NCI-H1417 treated with DMSO at 0.1 percent for 48 hours (cell line): ENCODE measurements at places on chromosomes 16 and 17.

- DNase-seq, result no peak
Observed at GRCh38 chr17:27532269-27533263, 76.3 kb downstream of the KSR1 start.

DNA sequence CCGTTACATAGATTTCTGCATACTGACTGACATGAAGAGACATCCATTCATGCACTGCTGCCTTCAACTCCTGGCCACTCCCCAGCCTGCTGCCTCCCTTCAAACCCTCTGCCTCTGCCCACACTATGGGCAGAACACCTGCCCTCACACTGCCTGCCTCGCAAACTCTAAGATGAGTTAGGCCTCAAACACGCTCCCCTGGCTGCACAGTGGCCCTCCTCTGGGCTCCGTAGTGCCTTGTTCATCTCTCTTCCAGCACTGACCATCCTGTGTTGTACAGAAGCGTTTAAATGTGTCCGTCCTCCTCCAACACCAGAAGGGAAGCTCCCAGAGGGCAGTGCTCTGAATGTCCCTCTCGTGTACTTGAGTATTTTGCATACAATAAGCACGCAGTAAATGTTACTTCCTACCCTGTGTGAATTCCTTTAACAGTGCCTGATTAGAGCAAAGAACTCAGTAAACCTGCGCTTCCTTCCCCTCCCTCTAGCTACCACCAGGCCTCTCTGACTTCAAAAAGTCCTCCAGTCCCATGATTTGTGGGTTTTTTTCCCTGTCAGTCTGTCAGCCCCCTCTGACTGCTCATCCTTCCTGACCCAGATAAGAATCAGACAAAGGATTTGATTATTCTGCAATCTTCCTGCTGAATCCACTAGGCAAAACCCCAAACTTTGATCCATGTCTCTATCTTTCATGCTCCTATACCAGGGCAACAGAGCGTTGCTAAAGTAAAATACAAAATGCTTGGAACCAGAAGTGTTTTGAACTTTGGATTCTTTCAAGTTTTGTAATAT is 3.9 kb downstream of the DHX33 start:
- DNase-seq, result no peak

DNA sequence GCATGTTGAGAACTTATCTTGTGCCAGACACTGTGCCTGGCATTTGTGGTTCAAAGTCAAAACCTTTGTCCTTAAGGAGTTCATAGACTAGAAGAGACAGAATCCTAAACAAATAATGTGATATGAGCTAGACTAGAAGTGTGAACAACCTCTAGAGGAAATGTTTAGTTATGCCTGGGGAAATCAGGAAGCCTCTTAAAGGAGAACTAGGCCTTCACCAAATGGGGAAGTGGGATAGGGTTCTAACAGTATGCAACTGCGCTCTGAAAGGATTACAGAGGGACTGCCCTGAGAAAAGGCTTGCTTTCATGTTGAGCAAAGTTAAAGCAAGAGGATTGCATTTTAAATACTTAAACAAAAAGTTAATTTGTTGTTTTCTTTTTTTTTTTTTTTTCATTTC is 4.9 kb downstream of the RUNDC1 start:
- DNase-seq, result no peak

- no peak for DNase-seq
Observed at GRCh38 chr17:79093270-79093669, 18.6 kb downstream of the ENGASE start.

DNA sequence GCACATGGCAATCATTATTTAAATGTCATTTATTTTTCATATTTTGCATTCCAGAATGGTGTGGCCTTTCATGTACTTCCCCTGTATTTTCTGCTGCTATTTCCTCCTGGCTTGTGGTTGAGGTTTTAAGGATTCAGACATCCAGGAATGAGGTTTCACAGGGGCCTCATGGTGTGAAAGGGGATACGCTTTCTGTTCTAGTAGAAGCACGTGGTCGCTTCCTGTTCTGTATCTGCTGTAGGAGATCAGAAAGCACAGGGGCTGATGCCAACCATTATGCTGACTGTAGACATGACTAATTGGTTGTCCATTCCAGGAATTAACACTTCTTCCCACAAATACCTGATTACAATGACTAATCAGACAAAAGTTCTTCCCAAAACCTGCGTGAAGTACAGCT is 405.9 kb downstream of the SHISA9 start:
- DNase-seq, result no peak

- DNase-seq, result no peak
Observed at GRCh38 chr16:70715860-70716357, 30.1 kb upstream of the MTSS2 start.

- DNase-seq, result peak; percentile 55
Observed at GRCh38 chr16:67177743-67178699, 5.7 kb downstream of the MATCAP1 start.

GRCh38 chr16:89142474-89143195 is 28.9 kb upstream of the CDH15 start:
- no peak for DNase-seq

GRCh38 chr17:62388856-62389255 is 8.5 kb downstream of the EFCAB3 start:
- DNase-seq, result no peak

- no peak for DNase-seq
Observed at GRCh38 chr16:86554599-86554916, 477 bp downstream of the MTHFSD start.

DNA sequence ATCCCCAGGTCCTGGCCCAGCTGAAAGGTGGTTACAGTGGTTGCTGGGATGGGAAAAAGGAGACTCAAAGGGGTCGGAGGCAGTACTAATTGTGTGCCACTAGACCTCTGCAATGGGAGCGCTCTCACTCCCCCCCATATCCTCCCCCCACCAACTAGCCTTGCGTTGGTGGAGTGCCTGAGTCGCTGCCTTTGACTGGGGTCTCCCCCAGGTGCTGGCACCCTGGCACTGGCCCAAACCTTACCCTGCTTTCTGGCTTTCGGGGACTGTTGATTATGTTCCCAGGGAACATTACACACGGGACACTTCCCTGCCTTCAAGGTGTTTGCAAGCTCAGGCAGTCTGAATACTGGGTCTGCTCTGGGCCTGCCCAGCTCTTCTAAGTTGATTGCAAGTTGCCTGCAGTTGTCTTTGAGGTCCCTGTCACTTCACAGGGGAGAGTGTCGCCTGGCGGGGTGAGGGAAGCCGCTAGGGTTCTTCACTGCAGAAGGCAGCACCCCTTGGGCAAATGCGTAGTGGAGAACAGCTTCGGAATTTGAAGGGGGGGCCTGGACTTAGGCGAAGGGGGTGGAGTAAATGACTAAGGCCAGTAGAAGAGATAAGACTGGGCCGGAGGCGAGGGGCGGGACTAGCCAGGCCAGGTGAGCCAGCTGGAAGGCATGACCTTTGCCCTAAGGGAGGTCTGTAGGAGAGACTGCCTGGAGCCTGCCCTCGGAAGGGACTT is 98.0 kb downstream of the RAB11FIP4 start:
- DNase-seq, result no peak

DNA sequence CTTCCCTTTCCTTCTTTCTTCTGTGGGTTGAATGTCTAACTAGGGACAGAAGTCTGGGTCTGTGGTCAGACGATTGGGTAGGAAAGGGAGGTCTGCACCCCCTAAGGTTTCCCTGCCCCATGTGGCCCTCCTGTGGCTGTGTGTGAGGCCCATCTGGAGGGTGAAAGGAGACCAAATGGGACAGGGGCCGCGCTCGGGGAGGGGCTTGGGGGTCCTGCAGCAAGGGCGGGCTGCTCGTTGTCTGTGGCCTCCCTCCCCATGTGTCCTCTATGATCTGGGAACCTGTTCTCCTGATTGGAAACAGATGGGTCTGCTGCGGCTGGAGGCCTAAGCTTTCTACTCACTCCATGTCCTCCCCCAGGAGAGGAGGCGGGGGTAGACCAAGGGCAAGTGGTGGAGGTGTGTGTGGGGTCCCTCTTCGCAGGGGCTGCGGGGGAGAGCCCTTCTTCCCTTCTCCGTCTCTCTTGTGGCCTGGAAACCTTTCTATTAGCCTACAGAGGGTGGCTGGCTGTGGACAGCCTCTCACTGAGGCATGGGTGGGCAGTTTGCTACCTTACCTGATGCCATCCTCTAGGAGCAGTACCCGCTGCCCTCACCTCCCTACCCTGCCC is 18.6 kb downstream of the IGFBP4 start:
- DNase-seq, result no peak

GRCh38 chr16:65038100-65038499 is 83.8 kb downstream of the CDH11 start:
- DNase-seq, result no peak

- no peak for DNase-seq
Observed at GRCh38 chr16:82664181-82664580, 37.4 kb downstream of the CDH13 start.

- DNase-seq, result no peak
Observed at GRCh38 chr16:85627089-85627488, 14.0 kb downstream of the GSE1 start.

GRCh38 chr17:82022310-82022980 is at the start of gene CENPX:
Gene CENPX, minus strand, starts transcription at chr17:82022878. Its CDS starts 17 bp downstream, at chr17:82022861.
- no peak for DNase-seq

DNA sequence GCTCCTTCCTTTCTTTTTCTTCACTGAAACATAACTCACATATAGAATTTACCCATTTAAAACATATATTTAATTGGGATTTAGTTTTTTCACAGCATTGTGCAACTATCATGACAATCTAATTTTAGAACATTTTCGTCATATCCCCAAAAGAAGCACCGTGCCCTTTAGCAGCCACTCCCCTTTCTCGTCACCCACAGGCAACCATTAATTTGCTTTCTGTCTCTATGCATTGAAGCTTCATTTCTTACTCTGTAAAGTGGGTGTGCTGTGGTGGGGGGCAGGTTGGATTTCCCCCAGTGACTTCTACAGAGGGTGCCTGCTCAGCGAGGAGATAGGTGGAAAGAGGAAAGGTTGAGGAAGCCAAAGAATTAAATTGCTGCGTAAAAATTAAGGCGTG is 35.8 kb downstream of the MRC2 start:
- DNase-seq, result no peak

DNA sequence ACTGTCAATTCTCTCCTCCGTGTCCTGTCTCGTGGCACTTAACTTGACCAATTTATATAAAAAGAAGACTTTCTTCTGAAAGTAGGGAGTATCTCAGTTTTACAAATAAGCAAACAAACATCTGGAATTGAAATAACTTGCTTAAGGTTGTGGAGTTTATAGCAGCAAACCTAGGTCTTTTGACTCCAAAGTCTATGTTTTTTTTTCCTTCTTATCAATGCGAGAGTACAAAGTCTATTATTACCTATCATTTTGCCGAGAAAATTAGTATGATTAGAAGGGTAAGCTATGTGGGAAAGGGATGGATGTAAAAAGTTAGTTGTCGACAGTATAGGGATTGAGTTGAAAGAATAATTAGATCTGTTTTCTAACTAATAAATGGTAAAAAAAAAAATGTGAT is 50.4 kb downstream of the PPM1E start:
- no peak for DNase-seq

GRCh38 chr16:67186550-67186950 is 2.8 kb upstream of the MATCAP1 start:
- no peak for DNase-seq

- DNase-seq, result no peak
Observed at GRCh38 chr17:80423536-80424225, 8.7 kb downstream of the ENDOV start.

- DNase-seq, result no peak
Observed at GRCh38 chr17:50872710-50873424, 6.7 kb upstream of the TOB1 start.

DNA sequence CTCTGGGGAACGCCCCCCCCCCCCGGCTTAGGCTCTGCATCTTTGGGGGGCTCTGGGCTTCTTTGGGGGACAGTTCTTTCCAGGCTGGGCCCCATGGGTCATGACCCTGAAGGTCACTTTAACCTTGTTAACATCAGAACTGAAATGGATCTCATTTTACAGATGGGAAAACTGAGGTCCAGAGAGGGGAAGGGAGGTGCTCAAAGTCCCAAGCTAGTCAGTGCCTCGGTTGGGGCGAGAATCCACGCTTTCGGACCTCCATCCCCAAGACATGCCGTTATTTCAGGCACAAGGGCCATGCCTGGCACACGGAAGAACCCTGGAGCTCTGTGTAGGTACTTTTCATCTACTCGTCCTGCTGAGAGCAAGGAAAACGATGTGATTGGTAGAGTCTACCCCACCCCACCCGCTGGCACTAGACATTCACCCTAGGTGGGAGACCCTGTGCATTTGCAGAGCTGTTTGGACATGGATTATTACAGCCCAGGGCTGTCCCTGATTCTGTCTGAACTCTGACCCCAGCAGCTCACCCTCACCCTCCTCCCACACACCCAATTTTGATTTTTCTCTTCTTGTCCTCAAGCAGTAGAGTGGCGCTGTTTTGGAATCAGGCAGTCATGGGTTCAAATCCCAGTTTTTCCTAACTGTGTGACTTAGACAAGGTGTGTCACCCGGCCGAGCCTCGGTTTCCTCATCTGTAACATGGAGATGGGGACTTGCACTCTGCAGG is 155.1 kb upstream of the CDC42EP4 start:
- DNase-seq, result no peak

- DNase-seq, result no peak
Observed at GRCh38 chr16:1584926-1585484, 26.9 kb downstream of the IFT140 start.

DNA sequence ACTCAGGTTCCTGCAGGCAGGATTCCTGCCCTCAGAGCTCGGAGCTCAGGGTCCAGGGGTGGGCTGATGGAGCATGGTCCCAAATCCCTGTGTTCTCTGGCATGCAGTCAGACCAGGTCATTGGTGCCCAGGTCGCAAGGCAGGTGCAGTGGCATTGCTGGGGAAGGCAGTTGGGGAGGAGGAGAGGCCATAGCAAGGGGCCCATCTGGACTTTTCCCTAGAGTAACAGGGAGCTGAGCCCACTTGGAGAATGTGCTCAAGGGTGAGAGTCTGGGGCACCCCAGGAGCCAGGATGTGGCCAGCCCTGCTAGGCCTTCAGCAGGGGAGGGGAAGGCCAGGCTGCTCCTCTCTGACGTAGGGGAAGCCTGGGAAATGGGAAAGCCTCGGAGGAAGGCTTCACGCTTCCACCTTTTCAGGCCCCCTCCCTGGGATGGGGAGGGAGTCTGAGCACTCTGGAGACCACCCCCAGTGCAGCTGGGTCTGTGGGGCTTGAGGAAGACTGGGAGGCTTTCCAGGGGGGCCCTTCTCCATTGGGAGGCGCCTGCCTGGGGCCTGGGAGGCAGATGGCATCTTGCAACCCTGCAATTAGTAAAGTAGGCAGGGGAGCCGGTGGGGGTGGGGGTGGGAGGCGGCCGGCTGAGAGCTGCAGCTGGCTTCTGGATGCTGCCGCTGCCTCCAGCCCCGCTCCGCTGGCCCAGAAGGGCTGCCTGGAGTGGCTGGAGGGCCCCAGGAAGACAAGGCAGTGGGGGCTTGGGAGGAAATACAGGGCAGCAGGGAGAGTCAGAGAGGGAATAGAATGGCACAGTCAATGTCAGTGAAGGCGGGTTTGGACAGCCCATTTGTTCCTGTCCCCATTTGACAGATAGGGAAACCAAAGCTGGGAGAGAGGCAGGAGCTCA is 21.1 kb upstream of the DOK4 start:
- peak; percentile 68 for DNase-seq
